ENCODE measurements at places on chromosomes 2 and 18.

DNA sequence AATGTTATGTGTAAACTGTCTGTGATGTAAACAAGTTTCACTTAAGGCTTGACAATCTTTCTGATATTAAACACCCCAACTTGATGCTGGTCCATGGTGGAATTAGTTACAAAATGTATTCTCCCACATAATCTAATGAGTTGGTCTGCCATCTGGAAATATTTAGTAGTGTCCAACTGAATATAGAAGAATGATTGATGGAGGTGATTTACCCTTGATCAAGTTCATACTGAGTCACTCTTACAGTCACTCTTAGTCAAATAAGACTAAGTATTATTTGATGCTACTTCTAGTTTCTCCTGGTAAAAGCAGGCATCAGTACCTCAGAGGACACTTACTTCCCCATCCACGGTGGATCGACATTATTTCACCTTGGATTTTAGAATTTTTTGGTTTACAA, 198.1 kb downstream of the SATB2 start:
- no peak for DNase-seq

GRCh38 chr18:28766721-28767120, 589.8 kb upstream of the CDH2 start:
- no peak for DNase-seq

- DNase-seq, result no peak
Observed at GRCh38 chr2:85318222-85319074, 9.3 kb downstream of the TGOLN2 start.

GRCh38 chr2:226185616-226186211, 613.9 kb downstream of the IRS1 start:
- DNase-seq, result no peak

DNA sequence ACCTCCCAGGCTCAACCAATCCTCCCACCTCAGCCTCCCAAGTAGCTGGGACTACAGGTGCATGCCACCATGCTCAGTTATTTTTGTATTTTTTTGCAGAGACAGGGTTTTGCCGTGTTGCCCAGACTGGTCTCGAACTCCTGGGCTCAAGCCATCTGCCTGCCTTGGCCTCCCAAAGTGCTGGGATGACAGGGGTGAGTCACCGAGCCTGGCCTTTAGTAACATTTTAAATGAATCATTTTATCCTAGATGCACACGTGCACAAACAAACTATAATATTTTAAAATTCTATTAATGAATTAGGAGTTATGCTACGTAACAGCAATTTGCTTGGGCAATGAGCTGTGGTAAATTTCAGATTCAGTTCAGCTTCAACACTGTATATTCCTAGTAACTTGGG, 862.5 kb upstream of the ID2 start:
- DNase-seq, result no peak

DNA sequence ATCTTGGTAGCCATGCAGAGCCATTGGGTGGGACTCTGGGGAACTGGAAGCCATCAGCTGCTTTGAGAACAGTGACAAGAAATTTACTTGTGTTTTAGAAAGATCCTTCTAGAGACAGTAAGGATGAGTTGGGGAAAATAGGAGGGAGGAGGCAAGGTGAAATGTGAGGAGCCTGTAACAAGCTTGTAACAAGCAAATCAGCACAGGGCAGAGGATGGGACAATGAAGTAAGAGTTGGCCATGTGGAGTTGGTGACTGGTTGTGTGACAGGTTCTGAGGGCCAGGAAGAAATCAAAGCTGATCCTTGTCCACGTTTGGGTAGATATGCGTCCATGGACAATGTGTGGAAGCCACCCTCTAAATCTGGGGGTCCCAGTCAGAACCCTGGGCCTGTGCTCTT, 84.4 kb downstream of the MYO3B start:
- DNase-seq, result no peak

DNA sequence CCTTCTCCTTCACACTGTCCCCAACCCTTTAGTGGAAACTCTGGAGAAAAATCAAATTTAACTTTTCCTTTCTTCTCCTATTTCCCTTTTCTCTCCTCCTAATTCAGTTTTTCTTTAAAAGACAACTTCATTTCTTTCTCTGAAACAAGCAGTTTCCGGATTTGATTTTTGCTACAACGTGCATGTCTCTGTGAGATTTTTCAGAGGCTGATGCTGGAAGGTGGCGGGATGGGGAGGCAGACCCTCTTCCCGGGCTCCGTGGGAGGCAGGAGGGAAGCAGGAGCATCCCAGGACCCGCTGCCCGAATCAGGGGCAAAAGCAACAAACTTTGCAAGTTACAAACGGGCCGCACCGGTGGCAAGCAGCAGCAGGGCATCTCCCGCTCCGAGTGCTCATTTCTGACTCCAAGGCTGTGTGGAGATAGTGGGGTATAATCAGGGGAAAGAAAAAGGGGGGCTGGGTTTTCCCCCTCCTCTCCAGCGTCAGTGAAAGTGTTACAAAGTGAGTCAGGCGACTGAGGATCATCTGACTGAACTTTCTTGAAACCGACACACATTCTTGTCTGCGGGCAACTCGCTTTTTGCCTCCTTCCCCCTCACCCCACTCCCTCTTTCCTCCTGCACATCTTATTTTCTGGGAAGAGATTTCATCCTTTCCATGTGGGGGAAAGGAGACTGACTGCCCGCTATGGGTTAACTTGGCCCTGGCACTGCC, 6.4 kb downstream of the ZEB2 start:
- peak; percentile 40 for DNase-seq

- DNase-seq, result no peak
Observed at GRCh38 chr18:33906046-33906445, 318.7 kb downstream of the NOL4 start.

- DNase-seq, result no peak
Observed at GRCh38 chr2:112641701-112642100, 4.0 kb upstream of the SLC20A1 start.
